ENCODE measurements at places on chromosomes 1 and 21.

DNA sequence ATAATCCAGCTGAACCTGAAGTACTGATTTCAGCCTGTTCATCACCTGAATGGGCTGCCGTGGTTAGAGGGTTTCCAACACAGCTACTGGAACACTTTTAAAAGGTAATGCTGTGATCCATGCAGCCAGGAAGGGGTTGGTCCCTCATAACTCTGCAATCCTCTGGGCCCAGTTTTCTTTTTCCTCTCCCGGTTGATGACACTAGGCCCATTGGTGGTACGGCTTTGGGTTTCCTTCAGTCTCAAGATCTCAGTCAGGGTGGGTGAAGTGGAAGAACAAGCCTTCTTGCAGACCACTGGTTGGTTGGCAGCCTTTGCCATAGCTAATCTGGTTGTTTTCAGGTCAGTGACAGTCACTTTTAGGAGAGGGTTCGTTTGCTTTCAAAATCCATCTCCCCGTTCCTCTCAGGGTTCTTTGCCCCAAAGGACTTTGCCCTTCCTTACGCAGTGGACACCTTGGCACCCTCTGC is 502 bp upstream of the SLC35A3 start:
- DNase-seq, result no peak

DNA sequence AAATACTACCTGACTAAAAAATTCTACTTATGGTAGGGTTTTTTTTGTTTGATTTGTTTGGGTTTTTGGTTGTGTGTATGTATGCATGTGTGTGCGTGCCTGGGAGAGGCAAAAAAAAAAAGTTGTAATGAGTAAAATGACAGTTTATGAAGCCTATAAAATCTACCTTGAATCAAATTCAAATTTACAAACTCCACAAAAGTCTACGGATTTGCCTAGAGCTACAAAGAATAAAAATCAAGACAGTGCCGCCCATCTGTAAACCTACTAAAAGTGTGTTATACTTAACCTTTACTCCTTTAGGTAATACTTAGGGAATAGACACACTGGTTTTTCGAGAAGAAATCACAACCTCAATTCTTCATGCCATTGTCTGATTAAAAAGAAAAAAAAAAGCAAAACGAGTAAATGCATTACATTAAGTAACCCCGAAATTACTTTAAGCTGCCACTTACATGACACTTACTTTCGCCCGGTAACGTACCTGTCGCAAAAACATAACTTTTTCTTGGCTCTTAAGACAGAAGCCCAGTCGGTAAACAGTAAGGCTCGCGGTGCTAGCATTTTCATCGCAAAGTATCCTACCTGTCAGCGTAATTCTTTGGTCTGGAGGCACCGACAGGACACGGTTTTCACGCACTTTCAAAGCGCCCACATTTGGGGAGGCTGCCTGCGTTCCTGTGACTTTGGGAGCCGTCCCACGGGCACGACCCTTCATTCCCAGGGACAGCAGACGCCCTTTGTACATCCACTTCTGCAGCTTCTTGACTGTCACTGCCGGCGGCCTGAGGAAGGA is 951 bp downstream of the SYDE2 start:
- DNase-seq, result no peak

DNA sequence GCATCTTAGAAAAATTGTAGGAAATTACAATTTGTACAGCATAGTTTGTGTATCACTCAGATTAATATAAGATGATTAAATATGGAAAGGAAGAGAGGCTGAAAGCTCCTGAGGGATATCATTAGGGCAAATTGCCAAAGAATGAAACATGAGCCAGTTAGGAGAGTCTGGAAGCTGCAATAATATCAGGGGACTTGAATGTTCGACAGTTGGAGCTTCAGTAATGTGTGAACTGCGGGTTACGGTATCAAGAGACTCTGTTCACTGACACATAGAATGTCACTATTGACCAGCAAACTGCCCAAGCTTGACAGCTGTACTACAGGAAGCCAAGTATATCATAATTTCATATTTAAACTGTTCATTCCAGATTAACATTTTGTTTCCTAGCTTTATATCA is 157.2 kb downstream of the DENND1B start:
- DNase-seq, result no peak

DNA sequence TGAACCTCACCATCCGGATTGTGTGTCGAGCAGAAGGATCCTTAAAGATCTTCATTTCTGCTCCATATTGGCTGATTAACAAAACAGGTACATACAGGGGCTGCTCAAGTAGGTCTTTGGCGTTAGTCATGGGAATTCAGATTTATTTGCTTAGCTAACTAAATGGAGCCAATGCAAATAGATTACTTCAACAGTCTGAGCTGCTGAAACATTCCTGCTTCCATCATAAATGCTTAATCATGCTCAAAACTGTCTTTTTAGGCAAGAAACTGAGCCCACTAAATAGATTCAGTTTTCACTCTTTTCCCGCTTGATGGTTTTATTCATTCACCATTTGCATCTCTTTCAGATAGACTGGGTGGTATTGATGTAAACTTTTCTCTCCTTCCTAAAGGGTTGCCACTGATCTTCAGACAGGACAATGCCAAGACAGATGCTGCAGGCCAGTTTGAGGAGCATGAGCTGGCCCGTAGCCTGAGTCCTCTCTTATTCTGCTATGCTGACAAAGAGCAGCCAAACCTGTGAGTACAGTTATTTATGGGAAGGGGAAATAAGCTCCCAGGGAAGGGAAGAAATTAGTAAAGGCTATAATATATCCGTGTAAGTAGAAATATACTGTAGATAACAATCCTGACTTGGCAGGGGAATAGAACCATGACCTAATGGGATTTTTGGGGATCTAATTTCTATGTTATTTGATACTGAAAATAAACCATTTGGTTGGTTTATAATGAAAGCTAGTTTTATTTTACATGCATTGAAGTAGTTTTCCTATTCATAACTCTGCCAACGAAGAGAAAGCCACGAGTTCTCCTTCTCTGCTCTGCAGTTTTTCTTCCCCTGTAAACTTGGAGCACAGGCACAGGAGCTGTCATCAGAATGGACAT is 126.4 kb downstream of the VPS13D start:
- DNase-seq, result no peak

GRCh38 chr1:214549604-214550003 is 1.8 kb downstream of the PTPN14 start:
- no peak for DNase-seq

DNA sequence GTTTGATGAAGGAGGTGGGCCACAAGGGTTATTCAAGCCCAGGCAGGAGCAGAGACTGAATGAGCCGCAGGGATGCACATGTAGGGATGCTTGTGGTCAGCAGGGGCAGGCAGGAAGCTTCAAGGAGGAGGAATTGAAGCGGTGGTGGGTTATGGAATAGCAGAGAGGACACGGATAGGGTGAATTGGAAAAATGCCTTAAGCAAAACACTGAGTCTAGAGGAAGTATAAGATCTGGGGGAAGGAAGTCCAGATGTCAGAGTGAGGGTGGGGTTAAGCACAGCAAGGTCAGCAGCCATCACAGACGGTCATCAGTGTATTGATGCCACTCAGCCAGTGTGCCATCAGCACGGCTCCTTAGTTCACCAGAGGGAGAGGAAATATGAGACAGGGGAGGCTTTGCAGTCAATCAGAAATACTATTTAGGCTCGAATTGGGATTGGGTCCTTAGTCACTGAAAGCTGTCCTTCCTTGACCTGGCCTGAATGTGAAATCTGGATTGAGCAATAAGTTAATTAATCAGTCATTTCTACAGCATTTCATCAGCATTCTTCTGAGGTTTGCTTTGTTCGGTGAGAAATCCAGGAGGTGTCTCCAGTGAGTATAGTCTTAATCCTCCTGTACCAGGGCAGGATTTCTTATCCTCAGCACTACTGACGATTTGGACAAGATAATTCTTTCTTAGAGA is 6.0 kb upstream of the LCE1F start:
- no peak for DNase-seq

DNA sequence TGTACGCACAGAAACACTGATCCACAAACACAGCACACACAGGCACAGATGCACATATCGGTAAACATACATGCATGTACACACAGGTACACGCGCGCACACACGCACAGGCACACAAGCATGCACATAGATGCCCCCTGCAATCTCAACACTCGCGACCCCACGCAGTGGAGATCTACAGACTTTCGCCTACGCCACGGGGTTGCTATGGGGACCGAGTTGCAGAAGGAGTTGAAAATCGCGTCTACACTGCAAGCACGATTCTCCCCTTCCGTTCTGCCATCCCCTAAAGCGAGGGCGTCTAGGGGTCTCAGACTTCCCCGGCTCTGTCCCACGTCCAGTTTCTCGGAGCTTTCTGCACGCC is 826 bp downstream of the TRIM17 start:
- no peak for DNase-seq

- DNase-seq, result no peak
Observed at GRCh38 chr1:47257224-47257623, 25.2 kb upstream of the TAL1 start.

DNA sequence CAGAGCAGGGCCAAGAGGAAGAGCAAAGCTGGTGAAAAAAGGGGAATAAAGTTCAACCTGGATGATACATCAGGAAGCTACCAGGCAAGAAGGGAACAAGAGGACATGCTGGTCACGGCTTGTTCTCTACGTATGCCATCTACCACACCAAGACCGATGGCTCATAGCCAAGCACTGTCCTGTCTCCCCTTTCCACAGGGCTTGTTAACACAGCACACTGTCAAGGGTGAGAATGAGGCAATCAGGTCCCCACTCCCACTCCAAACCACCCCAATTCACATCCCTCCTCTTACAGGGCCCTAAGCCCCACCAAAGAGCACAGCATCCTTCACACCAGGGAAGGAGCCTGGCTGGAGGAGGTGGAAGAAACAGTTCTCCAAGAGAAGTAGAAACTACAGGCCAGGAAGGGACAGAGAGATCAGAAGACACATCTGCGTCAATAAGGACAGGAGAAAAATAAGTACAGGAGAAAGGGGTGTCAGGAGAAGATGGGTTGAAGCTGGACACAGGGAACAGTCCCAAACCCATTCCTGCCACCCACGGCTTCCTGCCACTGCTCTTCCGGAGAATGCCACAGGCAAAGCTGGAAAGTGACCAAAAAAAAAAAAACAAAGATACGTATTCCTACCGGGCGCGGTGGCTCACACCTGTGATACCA is 923 bp upstream of the SHC1 start:
- DNase-seq, result no peak

DNA sequence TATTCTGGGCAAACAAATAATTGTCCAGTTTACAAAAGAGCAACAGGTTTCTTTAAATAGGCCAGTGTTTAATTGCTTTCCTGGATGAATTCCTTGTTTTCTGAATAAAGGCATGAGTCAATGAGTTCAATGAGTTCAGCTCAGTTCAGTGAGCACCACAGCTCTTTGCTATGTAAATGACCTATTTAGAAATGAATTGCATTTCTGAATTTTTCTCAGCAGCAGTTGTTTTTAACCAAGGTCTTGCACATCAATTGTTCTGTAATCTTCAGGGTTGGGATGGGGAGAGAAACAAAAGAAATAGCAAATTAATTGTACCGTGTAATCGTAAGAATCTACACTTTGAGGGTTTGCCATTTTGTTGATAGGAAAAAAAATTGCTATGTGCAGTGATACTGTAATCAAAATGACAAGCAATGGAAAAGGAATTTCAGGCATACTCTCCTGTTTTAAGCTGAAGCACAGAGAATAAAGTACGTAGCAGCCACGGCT is 45.7 kb downstream of the MIS18A start:
- no peak for DNase-seq

DNA sequence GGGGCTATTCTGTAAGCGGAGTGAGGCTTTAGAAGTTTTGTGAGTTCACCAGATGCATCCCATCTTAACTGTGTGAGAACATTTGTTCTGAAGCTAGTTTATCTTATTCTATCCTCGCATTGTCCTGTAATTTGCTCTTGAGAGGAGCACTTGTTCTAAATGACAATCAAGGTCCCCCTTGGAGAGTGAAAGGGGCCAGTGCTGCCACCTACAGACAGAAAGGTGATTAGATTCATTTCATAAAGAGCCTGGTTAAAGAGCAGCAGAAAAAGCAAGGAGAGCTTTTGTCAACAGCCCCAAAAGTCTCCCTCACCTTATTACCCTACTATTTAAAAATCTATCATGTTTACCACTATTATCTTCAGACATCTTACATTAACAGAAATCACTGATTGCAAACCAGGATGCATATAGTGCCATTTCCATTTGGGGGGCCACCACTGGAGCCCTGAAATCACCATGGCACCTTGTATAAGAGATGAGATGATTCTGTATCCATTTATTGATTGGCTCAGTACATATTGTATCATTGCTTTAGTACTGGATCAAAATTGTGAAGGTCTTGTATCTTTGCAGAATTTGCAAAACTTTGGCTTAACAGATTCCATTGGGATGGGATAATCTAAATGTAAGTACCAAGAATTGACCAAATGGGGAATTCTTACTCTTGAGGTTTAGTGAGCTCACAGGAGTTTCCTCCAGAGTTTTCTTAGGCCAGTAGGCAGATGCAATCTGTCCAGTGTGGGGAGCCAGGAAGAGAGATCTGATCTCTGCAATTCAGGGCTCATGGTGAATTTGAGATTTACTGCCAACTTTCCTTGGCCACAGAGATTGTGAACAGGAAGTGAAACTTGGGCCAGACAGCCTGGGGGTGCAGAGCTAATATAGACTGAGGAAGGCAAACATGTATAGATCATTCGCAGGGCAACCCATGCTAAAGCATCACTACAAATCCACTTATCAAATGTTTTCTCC is 64.3 kb upstream of the TRABD2B start:
- DNase-seq, result no peak

GRCh38 chr1:19921310-19921709 is 2.1 kb downstream of the PLA2G2E start:
- DNase-seq, result no peak

DNA sequence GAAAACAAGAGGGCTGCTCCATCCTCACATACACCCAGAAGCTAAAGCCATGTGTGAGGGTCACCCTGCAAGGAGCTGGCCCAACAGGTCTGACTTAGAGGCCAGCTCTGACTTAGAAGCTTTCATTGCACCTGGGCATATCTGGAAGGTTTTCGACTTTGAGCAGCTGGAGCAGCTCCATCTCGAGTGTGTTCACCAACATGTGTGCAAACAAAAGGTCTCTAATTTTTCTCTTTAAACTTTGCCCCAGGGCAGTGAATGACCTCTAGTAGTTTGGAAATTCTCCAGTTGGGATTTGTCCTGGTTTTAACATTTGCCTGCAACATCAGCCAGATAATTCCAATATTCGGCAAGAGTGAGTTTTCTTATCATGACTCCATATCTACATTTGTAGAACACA is 108.3 kb downstream of the TNR start:
- no peak for DNase-seq

- DNase-seq, result peak; percentile 19
Observed at GRCh38 chr1:167722152-167722869, 529 bp downstream of the MPZL1 start.

Measured in activated CD4-positive, alpha-beta T cell treated with anti-CD3 and anti-CD28 coated beads, Interleukin-2, amount 50 U/mL, for 4 hours (primary cell).